ENCODE measurements at places on chromosomes 4 and X.
A peak's percentile ranks its signal among the peaks of the same experiment; 100 is the strongest.

DNA sequence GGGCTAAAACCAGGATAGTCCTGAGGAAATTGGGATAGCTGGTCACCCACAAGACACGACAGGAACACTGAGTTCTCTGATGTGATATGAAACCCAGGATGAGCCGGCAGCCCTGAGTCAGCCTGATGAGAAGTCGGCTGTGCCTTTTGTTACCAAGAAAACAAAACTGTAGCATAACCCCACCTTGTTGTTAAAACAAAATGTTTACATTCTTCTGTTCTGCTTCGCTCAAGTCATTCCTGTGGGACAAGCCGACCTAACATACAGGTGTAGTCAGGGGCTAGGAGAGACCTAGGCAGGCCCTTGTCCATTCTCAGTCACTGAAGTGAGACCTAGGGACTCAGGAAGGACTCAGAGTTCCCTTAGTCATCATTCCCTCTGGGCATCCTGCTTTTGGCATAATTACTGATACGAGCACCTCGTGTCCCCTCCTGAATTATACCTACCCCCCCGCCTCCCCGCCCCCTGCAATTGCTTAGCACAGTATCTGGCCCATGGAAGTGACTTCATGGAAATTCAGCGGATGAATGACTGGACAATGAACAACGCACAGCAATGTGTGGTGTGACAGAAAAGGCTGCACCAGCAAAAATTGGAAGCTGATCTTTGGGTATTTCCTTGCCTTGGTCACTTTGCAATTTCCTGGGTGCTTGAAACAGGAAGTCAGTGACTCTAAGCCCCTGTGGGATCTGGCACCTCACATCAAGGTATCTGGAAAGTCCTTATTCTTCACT lies 31.9 kb upstream of the TLR2 start:
- no peak for DNase-seq

DNA sequence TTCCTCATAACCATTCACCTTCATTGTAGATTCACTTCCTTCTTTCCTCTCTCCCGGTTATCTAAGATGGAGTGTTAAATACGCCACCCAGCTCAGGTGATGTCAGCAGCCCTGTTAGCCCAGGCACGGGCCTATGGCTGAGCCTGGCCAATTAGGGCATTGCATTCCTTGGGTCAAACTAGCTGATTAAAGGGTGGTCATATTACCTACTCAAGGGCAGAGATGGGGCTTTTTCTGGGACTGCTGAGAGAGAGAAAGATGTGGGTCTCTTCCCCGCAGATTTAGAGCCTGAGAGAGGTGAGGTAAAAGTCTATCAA lies 39.9 kb upstream of the AFAP1 start:
- no peak for DNase-seq

DNA sequence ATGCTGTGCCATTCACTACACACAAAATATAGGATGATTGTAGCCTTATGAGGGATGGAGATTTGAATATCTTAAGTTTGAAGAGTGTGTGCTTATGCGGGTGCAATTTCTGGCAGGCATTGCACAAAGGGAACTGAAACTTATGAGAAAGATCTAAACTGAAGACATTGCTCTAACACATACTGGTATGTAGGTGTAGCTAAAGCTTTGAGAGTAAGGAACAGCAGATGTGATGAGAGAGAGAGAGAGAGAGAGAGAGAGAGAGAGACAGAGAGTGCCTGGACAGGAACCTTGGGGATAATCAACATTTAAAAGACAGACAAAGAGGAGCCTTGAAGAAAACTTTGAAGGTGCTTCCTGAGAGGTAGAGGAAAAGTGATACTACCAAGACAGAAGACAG lies 379.7 kb downstream of the SPRY1 start:
- peak; percentile 17 for DNase-seq

DNA sequence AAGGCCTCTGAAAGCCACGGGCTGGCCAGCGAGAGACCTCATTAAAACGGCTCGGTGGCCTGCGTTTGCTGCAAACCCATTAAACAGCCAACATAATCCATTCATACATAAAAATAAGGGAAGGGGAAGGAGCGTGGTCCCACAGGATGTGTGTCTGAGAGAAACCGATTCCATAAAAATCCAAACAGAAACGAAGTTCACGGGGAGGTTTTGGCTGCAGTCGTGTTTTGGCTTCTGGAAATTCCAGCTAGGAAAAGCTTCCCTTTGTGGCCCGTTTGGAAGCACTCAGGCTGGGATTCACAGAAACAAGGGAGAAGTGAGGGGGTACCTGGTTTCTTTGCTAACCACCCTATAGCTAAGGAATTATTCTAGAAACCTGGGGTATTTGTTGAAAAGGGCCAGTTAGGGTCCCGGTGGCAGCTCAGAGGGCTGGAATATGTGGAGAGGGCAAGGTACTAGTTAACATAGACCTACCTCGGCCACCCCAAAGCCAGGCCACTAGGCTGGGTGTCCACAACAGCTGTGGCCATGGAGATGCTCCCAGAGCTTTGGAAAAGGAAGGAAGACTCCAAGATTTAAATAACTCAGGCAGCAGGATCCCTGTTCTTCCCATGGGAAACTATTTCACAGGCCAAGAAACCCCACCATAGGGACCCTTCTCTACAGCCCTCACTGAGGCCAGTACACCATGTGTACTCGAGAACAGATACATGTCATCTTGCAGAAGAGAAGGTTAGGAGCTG lies 166.8 kb downstream of the BCOR start:
- DNase-seq = no peak

DNA sequence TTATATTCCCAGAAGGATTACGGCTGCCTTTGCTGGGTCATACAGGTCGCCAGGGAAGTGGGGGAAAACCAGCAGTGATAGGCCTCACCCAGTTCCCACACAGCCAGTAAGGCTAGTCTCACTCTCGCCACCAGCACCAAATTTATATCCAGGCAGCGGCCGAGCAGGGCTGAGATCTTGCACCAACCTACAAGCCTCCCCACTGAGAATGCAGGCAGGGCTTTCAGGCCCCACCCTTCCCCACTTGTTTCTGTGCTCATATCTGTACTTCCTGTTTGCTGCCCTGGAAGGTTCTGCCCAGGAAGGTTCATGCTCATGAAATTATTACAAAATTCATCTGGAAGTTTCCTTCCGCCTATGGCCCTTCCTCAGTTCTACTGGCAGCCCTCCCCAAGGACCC lies 179.7 kb downstream of the STIM2 start:
- DNase-seq = no peak

All from GM13977 (cell line).